T-helper 2 cell (primary cell): ENCODE measurements at places on chromosomes 5 and 9.

DNA sequence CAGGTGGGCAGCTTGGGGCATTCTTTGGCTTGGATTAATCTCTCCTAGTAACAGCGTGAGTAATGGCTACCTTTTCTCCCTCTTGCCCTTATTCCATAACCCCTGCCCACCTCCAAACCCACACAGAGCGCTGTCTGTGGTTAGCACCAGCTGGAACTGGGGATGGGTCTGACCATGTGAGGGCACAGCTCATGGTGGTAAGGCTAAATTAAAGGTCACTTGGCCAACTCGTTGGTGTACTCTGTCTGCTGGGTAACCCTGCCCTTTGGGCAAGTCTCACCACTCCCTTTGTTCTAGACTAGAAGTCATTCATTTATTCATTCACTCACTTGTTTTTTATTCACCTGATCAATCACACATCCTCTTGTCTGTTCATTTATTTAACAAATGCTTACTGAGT lies 27.8 kb downstream of the PPARGC1B start:
- no peak for DNase-seq

GRCh38 chr9:125551781-125552180 lies 155.2 kb downstream of the MAPKAP1 start:
- DNase-seq = no peak

DNA sequence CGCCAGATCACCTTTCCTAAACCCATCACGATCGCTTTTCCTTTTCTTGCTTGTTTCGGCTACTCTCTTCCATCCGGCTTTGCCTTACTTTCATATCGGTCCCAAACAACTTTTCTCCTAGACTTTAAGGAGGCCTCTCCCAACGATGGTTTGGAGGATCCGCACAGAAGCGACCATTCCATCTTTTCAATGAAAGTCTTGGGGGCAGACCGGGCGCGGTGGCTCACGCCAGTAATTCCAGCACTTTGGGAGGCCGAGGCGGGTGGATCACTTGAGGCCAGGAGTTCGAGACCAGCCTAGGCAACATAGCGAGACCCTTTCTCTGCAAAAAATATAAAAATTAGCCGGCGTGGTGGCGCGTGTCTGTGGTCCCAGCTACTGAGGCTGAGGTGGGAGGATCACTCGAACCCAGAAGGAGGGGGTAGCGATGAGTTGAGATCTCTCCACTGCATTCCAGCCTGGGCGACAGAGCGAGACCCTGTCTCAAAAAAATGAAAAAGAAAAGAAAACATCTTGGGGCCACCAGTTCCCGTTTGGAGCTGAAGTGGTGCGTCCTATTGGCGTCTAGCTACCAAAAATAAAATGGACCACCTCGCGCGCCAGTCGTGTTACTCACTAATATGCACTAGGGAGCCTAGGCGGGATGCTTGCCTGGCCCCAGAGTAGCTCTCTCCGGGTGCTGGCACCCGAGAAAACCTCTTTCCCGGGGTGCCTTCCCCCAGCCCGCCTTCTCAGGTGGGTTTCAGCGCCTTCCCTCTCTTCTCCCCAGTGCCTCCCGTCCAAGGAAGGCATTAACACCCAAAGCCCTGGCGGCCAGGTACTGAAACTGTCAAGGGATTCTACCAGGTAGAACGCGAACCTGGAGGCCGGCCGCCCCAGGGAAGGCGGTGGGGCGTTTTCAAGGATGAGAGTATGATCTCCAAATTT lies 800 bp upstream of the AP3B1 start:
- DNase-seq = peak; percentile 44

DNA sequence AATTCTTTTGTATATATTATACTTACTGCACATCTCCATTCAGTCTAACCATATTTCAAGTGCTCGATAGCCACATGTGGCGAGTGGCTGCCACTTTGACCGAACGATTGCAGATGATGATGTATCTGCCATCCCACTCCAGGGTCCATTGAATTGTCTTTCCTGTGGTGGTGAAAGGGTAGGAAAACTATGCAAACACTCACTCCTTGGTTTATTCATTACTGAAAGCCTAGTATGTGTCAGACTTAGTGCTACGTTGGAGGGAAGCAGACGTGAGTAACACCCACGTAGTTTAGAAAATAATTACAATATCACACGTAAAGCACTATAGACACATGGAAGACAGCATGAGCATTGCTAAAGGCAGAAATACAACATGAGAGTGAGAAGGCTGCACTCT lies 353.7 kb downstream of the CSNK1G3 start:
- DNase-seq = no peak

- DNase-seq = no peak
These were observed 25.6 kb downstream of the CAMK2A start for GRCh38 chr5:150263801-150264621.

- no peak for DNase-seq
These were observed 35.7 kb upstream of the PPP1R26 start for GRCh38 chr9:135443797-135444425.

DNA sequence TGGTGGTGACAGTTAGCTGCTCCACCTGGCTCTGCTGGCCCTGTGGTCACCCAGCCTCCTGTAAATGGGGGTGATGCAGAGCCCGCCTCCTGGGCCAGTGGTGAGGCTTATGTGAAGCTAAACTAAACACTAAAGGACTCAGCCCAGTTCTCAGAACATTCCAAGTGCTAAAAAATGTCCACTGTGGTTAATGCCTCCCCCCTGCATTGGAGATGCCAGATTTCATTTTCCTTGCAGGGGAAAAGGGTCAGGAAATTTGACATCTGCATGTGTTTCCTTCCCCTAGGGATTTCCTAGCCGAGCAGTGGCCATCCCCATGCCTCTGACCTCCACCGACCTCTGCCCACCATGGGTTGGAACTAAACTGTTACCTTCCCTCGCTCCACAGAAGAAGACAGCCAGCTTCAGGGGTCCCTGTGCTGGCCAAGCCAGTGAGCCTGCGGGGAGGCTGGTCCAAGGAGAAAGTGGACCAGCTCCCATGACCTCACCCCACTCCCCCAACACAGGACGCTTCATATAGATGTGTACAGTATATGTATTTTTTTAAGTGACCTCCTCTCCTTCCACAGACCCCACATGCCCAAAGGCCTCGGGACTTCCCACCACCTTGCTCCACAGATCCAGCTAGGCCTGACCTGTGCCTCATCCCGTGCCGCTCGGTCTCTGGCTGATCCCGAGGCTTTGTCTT lies 13.0 kb downstream of the CD74 start:
- no peak for DNase-seq

DNA sequence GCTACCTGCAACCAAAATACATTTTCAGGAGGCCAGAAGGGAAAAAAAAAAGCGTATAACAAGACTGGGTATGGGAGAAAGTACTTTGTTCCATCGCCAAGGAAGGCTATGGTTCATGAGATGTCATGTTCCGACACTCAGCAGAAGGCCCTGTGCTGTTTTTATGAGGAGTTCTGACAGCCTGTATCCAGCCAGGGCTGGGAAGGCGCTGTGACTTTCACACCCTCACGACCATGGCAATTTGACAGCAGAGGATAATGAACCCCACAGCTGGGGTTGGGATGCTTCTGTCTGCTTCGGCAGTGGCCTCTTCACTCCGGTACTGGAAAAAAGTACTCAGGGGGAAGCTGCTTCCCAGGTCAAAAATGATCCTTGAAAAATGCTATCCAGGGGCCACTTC lies 154.4 kb downstream of the PRELID2 start:
- no peak for DNase-seq

DNA sequence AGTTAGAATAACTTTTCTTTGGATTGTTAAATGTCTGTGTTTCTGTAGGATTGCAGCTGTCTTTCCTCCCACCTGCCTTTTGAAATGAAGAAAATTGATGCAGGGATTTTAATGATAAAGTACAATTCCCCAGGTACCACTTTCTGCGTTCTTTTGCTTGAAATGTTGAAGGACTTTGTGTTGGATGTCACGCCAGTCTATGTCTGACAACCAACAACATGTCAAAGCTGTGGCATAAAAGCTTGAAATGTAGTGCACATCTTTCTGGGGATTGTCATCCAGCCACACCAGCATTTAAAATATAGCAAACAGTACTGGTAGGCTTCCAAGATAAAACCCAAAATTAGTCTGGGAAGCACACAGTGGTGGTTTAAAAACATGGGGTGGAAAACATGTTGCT lies 381.4 kb downstream of the TMEM161B start:
- no peak for DNase-seq

GRCh38 chr9:114276908-114277821 lies 45.7 kb upstream of the ORM1 start:
- DNase-seq = no peak

DNA sequence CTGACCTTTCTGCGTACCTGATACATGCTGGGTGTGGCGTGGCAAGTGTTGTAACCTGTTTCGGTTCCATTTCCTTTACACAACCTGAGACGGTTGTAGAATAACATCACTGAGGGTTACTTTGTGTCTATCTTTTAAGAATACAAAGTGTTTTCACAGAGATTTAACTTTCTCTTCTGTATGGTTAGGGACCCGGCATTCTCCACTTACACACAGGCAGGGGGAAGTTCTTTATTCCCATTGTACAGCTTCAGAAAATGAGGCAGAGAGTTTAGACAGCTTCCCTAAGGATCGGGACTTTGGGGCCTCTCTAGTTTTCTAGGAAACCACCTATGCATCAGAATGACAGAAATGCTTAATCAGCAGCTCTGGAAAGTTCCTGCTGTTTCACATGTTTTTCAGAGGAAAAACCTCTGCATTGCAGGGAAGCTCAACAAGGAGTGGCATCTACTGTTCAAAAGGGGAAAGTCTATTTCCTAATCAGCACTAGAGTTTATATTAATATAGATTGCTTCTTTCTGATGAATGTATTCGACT lies 41.3 kb downstream of the CAST start:
- peak; percentile 60 for DNase-seq

DNA sequence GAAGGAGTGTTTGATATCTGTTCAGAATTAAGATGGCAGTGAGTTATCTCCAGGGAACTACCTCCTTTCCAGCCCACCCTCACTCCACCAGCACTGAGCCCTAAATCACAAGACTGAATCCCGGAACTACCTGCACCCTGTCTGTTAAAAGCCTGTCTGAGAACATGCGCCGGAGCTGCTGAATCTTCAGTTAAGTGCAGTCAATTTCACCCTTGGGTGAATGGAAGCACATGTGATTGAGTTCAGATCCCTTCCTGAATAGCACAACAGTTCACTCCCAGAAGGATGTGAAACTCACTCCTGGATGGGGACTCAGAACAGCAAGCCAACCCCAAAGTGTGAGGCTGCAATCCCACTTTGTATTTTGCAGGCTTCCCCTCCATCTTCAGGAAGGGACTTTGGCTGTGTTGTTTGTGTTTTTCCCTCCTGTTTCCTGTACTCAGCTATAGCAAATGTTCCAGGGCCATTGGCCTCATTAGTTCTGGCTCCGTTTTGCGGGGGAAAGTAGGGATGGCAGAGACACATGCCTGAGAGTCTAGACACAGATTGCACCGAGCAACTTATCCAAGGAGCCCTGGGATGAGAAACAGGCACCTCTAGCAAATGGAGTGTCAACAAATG lies 43.4 kb downstream of the DPYSL3 start:
- DNase-seq = no peak

DNA sequence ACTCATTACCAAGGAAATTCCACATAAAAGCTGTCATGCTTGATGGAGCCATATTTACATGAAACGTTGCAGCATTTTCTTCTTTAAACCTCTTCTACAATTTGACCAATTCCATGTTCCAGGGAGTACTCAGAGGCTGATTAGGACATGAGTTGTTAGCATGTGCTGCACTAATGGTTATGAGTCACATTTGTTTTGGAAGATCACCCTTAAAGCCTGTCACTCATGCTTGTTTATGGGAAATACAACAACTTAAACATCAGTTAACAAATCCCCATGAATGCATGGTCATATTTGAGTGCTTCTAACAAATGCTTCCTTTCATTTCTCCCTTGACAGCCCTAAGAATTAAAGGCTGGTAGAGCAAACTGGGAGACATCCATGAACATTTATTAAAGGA lies 156.1 kb downstream of the GHR start:
- no peak for DNase-seq
